ENCODE measurements at places on chromosomes 7 and 10.

DNA sequence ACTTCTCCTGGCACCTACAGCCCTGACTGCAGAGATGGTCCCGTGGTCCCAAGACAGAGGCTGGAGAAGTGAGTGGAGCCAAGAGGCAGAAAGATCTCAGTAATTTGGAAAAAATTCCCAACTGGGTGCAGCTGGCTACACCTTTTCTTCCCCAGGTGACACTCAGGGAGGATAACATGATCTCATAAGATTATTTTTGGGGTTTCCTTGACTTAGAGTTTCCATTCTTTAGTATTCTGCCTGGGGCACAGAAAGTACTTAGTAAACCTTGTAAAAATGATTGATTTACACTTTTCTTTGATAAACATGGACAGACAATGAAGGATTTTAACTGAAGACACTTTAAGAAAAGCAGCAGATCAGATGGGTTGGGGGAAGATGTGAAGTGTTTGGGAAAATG lies 38.6 kb downstream of the HECW1 start:
- no peak for DNase-seq

DNA sequence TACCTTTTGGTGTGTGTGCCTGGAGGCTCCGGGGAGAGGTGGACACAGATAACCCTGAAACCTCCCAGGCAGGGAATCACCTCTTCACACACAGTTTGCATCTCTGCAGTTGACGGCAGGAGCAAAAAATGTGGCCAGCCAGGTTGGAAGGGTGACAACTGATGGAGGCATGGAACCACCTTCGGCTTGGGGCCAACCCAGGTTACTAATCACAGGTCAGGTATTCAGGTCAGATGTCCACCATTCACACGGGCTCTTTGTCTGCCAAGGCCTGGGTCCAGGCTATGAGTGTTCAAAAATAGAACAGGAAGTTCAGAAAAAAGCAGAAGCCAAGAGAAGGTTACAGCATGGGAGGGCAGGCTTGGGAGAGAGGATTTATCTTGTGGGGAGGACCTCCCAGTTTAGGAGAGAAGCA lies 137.2 kb upstream of the EFCAB10 start:
- DNase-seq = no peak

DNA sequence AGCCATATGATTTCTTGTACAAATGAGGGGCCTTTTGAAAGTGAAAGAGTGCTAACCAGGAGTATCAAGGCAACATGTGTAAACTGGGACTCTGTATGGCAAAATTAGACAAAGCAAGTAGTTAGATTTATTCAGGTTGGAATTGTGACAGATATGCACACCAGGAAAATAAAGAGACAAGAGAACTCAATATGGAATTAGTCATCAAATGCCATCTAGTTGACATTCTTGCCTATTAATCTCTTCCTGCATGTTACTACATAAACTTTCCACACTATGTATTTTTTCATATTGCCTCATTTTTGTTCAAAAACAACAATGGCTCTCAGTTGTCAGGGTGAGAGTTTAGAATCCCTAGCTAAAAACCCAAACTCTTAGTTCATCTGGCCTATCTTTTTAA lies 799.0 kb downstream of the NRG3 start:
- no peak for DNase-seq

- no peak for DNase-seq
These were observed 701.3 kb upstream of the KCND2 start for GRCh38 chr7:119571666-119572065.

- DNase-seq = no peak
These were observed 339.2 kb downstream of the DNAJB6 start for GRCh38 chr7:157676001-157676400.

DNA sequence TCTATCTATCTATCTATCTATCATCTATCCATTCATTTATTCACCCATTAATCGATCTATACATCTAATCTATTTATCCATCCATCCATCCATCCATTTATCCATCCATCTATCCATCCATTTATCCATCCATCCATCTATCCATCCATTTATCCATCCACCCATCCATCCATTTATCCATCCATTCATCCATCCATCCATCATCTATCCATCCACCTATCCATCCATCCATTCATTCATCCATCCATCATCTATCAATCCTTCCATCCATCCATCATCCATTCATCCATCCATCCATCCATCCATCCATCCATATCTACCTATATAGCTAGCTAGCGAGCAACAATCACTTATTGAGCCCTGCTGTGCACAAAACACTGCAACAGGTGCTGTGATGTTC lies 953.1 kb upstream of the ZNF722 start:
- DNase-seq = no peak

DNA sequence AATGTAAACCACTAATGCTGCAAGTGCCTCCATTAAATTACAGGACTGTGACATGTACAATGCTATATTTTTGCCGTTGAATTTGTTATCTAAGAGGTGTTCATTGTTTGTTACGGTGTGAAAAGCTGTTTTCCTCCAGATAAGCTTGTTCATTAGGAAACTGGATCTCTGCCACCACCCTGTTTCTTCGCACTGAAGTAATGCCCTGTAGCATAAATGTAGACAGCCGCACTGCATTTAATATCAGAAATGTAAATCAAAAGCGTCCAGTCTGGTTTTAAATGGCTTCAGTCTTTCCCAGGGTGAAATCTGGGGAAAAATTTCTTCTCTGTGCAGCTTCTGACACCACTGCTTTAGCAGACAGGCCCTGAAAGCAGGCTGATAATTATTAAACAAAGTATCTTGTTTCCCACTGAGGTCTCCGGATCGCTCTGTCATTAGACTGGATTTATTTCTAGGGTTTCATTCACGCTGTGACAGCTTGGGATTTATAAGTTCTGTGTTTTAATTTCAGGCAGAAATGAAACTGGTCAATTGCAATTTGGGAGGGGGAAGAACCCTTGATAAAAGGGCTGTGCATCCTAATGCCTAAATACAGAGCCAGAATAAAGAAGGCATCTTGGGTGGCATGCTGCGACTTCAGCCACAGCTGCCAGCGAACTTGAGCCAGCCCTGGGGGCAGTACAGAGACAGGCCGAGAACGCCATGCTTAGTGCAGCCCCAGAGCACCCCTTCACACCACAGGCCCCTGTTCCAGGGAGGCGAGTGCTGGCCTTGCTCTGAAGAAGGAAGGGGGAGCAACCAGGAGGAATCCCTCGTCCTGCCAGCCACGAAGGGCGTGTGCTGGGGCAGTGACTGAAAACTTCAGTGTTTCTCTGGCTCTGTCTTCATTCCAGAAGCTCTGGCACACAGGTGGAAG lies 547.7 kb upstream of the GALNT17 start:
- DNase-seq = no peak

GRCh38 chr7:130272381-130273080 lies 5.9 kb downstream of the CPA2 start:
- DNase-seq = no peak

DNA sequence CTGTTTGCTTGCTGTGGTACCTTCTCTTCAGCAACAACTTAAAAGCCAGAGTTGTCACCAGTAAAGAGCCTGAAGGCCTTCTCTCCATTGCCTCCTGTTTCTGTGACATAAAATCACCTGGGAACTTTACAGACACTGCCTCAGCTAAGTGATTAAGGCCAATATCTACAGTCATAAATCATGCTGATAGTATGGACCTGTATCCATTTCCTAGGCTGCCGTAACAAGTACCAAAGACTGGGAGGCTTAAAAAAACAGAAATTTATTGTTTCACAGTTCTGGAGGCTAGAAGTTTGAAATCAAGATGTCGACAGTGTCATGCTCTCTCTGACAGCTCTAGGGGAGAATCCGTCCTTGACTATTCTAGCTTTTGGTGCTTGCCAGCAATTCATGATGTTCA lies 108.4 kb upstream of the UNC5B start:
- no peak for DNase-seq

GRCh38 chr7:77561352-77561751 lies 24.3 kb downstream of the PTPN12 start:
- DNase-seq = no peak

GRCh38 chr10:3828404-3829155 lies 43.6 kb upstream of the KLF6 start:
- no peak for DNase-seq

GRCh38 chr7:155581954-155582353 lies 35.6 kb upstream of the CNPY1 start:
- no peak for DNase-seq

- DNase-seq = no peak
These were observed 7.6 kb upstream of the BPGM start for GRCh38 chr7:134639061-134639460.

DNA sequence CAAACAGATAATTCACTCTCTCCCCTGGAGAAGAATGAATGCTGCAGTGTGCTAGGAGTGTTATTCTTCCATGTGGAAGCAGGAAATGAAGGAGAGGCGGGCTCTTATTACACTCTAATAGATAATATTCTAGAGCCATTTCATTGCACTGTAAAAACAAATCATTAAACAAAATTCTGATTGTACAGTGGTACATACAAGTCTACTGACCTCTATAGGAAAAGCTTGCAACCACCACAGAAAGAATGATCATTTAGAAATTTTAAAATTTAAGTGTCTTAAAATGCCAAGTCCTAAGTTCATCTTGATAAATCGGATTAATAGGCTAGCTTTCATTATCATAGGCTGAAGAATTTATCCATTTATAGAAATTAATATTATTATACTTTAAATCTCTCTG lies 960.3 kb upstream of the LRRN3 start:
- no peak for DNase-seq

GRCh38 chr7:26477381-26477990 lies 185.8 kb downstream of the SNX10 start:
- no peak for DNase-seq

DNA sequence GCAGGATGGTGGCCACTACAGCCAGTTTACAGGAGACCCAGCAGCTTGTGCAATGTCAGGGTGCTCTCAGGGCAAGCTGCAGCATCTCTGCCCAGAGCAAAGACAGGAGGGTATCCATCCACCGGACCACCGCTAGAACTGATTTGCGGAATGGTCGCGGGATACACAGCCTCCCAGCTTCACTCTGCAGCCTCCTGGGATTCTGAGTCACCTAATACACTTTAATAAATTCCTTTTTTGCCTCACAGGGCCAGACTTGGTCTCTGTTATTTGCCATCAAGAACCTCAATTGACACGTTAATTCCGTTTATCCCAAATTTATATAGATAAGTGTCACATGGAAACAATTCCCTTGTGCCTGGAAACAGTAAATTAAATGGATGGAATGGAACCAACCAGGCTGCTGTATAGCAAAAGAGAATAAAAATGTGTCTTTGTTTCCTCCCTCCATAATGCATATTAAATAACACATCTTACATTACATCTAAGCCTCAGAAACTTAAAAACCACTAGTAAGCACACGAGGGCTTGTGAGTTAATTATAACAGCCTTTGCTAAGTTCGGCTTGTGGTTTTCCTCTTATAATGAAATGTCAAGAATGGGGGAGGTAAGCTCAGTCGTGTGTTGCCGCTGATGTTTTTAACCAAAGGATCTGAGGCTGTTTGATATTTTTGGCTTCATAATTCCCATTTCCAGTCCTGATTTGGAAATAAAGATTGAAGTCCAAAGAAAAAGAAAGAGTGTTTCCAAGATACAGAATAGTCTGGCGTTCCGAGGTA lies 52.1 kb downstream of the ADRB1 start:
- no peak for DNase-seq

- DNase-seq = no peak
These were observed 81.9 kb downstream of the KCNMA1 start for GRCh38 chr10:77555591-77556212.

DNA sequence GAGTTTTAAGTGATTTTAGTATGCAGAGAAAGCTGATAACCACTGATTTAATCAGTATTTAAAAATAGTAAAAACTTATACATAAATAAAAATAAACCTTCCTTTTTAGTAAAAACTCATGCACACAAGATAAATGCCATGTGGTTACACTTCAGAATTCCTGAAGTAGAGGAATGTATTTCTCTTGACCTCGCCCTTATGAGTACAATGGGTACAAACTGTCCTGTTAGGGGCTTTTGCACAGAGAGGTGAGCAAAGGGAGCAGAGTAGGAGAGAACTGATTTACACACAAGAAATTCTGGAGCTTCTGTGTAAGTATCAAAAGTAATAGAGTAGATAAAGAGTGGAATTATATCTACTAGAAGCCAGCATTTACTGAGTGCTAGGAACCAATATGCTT lies 279.6 kb downstream of the PPP1R3A start:
- no peak for DNase-seq

- DNase-seq = no peak
These were observed 12.6 kb upstream of the PRDX3 start for GRCh38 chr10:119190954-119191785.

DNA sequence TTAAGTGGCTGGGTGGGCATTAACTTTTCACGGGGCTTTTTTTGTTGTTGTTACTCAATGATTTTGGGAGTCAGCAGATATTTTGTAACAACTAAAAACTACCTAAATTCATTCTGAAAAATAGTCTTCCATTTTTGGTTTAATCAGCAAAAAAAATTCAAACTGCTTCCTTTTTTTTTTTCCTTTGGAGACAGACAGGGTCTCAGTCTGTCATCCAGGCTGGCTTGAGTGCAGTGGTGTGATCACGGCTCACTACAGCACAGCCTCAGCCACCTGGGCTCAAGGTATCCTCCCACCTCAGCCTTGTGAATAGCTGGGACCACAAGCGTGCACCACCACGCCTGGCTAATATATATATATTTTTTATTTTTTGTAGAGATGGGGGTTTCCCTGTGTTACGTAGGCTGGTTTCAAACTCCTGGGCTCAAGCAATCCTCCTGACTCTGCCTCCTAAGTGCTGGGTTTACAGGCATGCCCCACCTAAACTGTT lies 36.5 kb downstream of the SKIDA1 start:
- DNase-seq = no peak

- DNase-seq = no peak
These were observed 33.5 kb downstream of the CAMK2B start for GRCh38 chr7:44291733-44292419.

- no peak for DNase-seq
These were observed 7.2 kb downstream of the ZKSCAN1 start for GRCh38 chr7:100022621-100023020.

GRCh38 chr7:100126239-100126930 lies 382 bp upstream of the MBLAC1 start:
- DNase-seq = no peak

DNA sequence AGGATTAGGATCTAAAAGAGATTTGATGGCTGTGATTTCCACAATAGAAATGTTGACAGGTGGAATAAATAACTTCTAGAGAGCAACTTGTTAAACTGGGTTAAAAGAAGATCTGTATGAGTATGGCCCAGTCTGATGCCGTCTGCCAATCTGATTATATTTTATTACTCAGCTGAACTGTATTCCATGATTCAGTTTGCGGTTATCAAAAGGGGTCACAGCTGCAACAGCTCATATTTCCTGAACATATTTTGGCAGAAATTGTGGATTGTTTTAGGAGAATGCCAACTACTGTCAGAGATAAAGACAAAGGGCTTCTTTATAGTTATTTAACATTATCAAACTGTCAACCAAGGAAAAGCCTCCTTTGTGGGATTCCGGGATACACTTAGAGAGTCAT lies 244.8 kb upstream of the MINDY3 start:
- DNase-seq = no peak

- DNase-seq = no peak
These were observed 15.3 kb upstream of the KCNIP2 start for GRCh38 chr10:101858723-101859500.

GRCh38 chr7:30162133-30162532 lies 27.3 kb downstream of the MTURN start:
- DNase-seq = no peak

Data from stimulated activated CD4-positive, alpha-beta T cell treated with anti-CD3 and anti-CD28 coated beads, Interleukin-1b, Interleukin-23, amount 100 ng/mL, for 1 hour (primary cell).